ENCODE measurements at places on chromosomes 5 and 9.

DNA sequence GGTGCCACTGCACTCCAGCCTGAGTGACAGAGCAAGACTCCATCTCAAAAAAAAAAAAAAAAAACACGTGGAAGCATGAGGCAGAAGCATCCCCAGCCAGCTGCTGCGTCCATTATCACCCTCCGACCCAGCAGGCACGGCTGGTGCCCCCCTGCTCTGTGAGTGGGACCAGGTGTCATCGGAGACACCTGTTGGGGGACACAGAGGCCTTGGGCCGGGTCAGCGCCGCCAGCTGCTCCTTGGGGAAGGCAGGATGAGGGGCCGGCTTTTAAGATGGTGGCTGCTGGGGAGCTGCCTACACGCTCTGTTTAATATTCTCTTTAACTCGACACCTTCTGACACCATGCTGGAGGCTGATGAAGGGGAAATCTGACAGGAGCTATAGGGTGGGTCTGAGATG lies 80.2 kb upstream of the RUFY1 start:
- no peak for DNase-seq

GRCh38 chr5:37308793-37309192 lies 59.6 kb upstream of the CPLANE1 start:
- DNase-seq: no peak

DNA sequence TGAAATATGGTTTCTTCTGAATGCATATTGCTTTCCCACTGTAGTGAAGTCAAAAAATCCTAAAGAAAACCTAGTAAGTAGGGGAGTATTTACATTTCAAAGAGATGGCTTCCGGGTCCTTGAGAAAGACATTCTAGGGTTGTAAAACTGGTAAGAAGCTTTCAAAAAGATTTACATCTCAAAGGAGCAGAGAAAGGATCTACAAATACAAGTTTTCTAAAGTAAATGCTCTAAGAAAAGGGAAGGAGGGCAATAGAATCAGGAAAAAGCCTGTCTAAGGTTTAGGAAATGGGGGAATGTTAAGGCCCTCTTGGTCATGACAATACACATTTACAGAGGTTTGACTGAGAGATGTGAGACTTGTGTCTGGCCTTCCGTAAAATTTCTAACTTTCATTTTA lies 16.7 kb upstream of the TRPC7 start:
- DNase-seq: no peak

DNA sequence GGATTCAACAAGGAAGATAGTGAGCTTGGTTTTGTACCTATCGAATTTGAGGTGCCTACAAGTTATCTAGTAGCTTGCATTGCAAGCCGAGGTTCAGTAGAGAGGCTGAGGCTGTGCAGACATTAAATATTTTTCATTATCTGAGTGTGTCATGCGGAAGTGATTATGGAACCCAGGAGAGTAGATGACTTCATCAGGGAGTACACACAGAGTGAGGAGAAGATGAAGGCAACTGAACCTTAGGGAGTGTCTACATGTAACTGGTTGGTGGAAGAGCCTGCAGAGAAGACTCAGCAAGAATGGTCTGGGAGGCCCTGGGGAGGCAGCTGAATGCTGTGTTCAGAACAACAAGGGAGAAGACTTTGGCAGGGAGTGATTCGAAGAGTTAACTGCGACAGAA lies 393.9 kb downstream of the ARHGEF28 start:
- DNase-seq: no peak

GRCh38 chr5:40616781-40617180 lies 62.9 kb upstream of the PTGER4 start:
- DNase-seq: peak; percentile 18

GRCh38 chr9:137240318-137240840 lies 708 bp upstream of the TUBB4B start:
- DNase-seq: no peak

All from GM06990 (cell line).